ENCODE measurements at places on chromosomes 5 and 9. TPM values are rescaled to one million over a fixed set of nuclear protein-coding genes. Genes with fewer than 3 reads are reported as not detected.

- no peak for DNase-seq
These were observed 5.6 kb upstream of the DND1 start for GRCh38 chr5:140678993-140679392.

DNA sequence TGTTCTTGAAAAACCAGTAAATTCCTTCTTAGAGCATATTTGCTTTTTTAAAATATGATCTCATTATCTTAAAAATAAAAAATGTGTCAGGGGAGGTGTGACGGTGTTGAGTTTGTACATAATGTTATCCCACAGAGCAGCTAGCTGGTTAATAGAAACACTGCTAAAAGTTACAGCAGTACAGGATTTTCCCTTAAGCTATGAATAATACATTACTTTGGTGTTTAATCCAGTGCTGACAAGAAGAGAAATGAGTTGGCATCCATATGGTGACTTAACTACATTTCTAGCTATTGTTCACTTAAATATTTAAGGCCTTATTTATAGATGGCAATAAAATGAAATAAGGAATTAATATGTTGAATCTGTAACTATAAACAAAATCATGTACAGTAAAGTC, 883.1 kb downstream of the CDH18 start:
- no peak for DNase-seq

DNA sequence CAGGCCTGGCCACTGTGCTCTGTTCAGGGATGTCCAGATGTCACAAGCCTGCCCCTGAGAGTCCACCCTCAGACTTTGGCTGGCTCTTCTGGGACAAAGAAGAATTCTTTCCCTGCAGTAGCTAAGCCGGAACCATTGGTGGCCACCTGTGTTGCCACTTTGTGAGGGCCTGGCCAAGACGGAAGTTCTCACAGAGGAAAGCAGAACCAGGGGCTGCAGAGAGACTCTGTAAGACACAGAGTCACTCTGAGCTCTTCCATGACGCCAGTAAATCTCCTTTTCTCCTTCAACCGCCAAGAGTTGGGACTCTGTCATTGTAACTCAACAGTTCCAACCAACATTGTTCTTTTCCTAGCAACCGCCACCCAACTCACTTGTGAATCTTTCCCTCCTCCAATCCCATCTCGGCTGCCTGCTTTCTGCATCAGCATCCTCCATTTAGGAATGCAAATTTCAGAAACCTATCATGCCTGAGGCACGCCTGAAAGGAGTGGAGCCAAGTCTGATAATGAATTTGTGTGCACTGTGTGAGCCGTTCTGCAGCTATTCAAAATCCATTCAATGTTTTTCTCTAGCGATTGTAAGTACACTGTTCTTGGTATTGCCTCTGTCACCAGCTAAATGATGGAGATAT, 37.8 kb upstream of the ATP6V1G1 start:
- DNase-seq, result no peak

DNA sequence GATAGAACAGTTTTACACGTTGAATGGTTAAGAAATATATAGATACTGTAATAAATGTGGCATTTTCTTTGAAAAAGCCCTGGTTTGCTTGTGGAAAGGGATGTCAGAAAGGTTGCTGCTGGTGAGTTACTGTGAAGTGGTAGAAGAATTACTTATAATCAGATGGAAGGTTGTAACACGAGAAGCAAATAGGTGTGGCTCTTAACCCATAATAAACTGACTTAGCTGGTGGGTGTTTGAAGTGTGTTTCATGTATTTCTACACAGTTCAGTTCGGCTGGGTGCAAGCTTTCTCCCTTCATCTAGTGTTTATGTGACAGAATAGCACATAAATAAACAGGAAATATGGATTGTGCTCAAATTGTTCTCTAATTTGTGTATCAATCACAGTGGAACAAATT, 5.5 kb downstream of the CNOT6 start:
- no peak for DNase-seq

DNA sequence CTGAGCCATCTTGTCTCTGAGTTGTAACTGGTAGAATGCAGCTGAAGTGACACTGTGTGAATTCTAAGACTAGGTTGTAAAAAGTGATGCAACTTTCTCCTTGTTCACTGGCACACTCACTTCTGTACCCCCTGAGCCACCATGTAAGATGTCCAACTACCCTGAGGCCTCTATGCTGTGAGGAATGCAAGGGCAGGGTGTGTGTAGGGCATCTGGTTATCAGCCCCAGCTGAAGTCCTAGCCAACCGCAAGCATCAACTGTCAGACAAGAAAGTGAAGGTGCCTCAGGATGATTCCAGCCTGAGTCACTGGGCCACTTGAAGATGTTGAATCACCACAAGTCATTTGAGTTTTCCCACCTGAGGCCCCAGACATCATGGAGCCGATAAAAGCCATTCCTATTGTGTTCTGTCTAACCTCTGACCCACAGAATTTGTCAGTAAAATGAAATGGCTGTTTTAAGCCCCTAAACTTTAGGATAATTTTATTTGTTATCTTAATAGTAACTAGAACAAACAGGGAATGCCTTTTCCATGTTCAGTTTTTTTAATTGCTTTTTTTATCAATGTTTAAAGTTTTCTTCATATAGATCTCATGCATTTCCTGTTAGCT, 18.7 kb upstream of the RHOBTB3 start:
- no peak for DNase-seq

DNA sequence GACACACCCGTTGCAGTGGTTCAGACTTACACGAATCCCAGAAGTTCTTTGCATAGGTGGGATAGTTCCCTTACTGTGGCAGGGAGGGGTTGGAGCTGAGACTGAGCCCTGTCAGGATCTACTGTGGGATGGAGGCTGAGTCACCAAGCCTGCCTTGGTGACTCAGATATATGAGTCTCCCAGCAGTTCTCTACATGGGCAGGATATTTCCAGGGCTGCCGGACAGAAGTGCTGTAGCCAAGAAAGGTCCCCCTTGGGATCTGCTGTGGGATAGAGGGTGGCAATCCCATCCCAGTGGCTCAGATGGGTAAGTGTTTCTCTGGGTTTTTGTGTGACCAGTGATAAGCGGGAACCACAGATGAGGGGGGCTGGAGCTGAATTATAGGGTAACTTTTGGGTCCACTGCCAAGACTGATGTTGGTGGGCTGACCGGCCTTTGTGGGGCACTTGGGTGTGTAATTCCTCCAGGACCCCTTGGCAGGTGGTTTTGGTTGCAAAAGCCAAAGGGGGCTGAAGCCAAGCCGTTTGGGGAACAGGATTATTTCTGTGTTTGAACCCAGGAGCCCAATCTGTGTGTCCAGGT, 18.7 kb downstream of the XRCC4 start:
- no peak for DNase-seq

DNA sequence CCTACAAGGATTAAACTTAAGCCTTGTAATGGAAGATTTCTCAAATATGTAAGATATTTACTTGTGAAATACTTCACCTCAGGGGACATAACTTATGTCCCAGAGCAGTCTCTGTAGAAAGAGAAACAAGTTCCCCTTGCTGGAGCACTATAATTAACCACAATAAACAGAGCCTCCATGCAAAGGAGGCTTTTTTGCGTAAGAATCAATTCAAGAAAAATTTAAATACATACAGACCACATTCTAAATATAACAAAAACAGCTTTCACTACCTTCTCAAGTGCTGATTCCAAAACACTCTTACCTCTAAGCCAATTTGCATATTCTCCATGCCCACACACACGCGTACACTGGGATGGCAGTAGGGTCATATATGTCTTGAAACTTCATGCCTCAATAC, 30.7 kb upstream of the CCNB1 start:
- no peak for DNase-seq

GRCh38 chr9:99326112-99326916, 104.2 kb downstream of the SEC61B start:
- DNase-seq, result no peak

DNA sequence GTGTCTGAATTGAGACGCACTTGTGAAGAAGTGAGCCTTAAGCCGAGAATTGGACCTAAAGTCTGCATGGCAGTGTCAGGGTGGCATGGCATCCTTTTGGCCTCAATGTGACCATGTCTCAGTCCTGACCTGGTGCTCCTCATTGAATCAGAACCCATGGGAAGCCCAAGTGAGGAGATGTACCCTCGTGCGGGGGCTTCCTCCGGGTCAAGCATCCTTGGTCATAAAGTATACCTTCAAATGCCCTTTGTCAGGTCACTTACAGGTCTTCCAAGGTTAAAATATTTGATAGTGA, 202.2 kb downstream of the GADD45G start:
- no peak for DNase-seq

GRCh38 chr9:114123031-114123977, 24.2 kb upstream of the KIF12 start:
- no peak for DNase-seq

DNA sequence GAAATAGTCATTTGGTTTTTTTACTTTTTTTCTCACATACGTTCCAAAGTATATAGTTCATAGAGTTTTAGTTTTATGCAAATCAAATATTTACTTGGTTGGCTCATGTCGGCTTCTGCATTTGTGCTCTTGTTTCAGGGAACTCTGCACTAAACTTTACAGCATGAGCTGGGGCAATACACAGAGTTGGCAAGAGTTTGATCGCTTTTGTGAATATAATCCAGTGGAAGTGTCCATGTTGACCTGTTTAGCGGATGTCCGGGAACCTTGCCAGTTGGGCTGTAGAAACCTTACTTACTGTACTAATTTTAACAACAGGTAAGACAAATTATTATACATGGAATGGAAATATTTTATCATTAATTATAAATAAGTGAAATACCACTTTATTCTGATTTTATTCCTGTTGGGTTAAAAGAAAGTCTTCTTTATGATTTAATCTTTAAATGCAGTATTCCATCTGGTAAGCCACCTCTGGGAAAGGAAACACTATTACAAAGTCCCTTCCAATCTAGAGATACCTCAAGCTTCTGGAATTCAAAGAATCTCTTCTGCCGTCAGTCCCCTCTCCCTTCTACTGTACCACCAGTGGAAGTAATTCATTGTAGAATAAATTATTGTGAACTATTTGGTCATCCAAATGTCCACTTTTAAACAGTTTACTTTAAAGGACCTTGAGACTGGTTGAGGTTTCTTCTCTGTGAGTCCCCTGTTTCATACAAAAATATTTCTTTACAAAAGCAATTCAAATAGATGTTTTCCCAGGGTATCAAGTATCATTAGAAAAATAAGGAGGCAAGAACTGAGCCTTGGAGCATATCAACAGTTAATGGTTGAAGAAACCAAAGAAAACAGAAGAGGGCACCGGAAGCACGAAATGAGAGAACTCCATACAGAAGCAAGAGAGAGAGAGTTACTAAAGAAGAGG, 45.2 kb upstream of the GLIPR2 start:
- no peak for DNase-seq

- no peak for DNase-seq
These were observed 23.1 kb downstream of the JAK2 start for GRCh38 chr9:5008202-5008601.

GRCh38 chr9:114551750-114552685, 35.6 kb upstream of the ATP6V1G1 start:
- no peak for DNase-seq

DNA sequence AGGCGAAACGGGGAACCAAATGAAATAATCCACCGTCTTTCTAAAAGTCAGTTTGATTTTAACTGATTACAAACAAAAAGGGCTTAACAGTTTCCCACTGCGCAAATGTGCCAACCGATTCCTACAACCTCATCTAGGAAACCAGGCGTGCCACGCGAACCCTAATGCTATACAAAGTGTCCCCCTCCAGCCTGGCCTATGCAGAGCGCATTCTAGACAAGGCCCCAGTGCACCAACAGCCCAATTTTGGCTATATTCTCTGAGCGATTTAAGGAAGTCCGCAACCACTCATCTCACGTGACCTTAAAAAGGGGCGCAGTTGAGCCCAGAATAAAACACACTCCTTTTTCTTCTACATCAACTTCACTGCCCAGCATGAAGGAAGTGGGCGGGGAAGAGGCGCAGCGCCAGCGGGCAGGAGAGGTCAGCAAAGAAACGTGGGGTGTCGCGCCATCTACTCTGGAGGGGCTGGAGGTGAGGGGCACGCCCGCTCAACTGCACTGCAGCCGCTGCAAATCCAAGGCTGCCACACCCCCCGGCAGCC, 779 bp downstream of the FAM13B start:
- DNase-seq, result peak; percentile 88

DNA sequence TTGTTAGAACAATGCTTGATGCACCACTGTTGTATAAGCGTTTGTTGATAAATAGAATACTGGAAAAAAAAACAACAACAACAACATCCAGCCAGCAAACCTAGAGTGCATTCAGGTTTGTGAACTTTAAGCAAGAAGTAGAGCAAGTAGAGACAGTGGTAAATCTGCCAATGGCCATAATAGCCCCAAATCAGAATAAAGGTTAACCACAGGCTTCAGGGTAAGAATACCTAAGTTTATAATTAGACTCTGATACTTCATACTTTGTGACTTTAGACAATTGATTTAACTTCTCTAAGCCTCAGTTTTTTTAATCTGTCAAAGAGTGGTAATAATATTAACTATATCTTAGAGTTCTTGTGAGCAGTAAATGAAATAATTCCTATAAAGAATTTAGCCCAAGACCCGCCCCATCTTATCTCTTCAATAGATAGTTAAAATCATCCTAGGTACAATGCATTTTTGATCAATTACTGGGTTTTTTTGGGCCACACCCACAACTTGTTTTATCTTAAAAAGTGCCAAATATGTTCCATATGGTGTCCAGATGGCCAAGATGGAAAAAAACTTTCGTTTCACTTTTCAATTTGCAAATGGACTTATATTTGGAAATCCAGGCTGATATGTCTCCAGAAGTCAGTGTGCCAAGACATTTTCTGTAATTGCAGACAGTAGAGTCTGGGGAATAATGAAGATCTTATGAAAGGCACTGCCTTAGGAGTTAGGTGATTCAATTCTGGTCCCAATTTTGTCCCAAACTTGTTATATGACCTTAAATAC, 24.5 kb upstream of the DPYSL3 start:
- no peak for DNase-seq

Gene SPATA6L
- total RNA-seq, result 0.38 TPM

Gene PCDHGB1
- total RNA-seq, result 6.7 TPM

Gene RGS14
- total RNA-seq, result 3.9 TPM

Gene CDH9
- not detected for total RNA-seq

Gene DAB2IP
- 53.0 TPM for total RNA-seq

Gene FCN2
- not detected for total RNA-seq

Gene PCDHGC3
- total RNA-seq, result 22.5 TPM

Gene SCAMP1
- total RNA-seq, result 29.5 TPM

Gene STING1
- 47.2 TPM for total RNA-seq

Gene ANKH
- 156 TPM for total RNA-seq

Gene TMEM141
- 75.9 TPM for total RNA-seq

Gene DRD1
- total RNA-seq, result not detected
